Thoracic aorta (tissue), 2 donors: ENCODE measurements at places on chromosomes 7 and 10. TPM values are rescaled to one million over a fixed set of nuclear protein-coding genes. Genes with fewer than 3 reads are reported as not detected.

DNA sequence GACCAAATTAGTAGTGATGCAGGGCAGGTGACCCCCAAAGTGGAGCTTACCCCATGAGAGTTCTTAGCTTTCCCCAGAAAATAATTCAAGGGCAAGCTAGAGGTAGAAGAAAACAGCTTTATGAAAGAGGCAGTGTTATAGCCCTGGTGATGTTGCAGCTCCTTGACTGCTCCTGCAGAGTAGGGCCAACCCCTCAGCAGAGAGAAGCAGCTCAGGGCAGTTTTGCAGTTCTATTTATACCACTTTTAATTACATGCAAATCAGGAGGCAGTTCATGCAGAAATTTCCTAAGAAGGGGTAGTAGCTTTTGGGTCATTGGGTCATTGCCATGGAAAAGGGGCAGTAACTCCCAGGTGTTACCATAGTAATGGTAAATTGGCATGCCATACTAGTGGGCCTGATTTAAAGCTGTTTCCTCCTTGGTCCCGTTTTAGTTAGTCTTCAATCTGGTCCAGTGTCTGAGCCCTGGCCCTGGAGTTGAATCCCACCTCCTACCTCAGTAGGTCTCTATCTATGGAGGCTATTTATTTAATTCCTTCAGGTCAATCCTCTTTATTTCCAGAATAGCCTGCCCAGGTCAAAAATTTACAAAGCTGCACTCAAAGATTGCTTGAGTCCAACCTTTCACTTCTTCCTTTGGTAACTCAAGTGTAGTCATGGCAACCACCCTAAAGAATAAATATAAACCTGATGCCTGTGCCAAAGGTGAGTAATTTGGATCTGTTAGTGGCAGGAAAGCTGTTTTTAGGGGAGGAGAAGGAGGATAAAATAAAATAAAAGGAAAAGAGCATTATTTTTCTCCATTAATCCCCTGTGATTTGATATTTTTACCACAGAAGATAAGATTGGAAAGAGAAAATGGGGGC is 29.5 kb downstream of the PLXDC2 start:
- DNase-seq: no peak

GRCh38 chr10:101358706-101359300 is 4.8 kb downstream of the BTRC start:
- DNase-seq: no peak

- DNase-seq: no peak
Observed at GRCh38 chr7:3067193-3067592, 23.5 kb upstream of the CARD11 start.

DNA sequence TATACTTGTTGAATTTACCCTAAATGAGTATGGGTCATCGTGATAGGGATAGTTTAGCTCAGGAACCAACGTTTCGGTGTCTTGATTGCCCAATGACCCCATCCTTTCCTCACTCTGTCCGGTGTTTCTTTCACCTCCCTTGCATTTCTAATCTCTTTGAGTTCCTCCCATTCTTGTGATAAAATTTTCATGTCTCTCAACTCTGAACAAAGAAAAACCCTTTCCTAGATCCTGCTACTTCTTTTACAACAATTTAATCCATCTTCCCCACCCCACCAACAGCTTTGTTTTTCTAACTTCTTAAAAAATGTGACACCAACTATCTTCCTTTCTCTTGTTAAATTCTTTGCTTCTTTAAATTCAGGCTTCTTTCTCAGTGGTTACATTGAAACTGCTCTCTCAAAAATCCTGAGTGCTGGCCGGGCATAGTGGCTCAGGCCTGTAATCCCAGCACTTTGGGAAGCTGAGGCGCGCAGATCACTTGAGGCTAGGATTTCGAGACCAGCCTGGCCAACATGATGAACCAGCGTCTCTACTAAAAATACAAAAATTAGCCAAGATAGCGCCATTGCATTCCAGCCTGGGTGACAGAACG is 130.3 kb upstream of the MINDY3 start:
- DNase-seq: no peak

GRCh38 chr10:94617389-94617944 is 66.1 kb upstream of the CYP2C18 start:
- no peak for DNase-seq

GRCh38 chr7:47500103-47500563 is 81.8 kb downstream of the TNS3 start:
- no peak for DNase-seq

DNA sequence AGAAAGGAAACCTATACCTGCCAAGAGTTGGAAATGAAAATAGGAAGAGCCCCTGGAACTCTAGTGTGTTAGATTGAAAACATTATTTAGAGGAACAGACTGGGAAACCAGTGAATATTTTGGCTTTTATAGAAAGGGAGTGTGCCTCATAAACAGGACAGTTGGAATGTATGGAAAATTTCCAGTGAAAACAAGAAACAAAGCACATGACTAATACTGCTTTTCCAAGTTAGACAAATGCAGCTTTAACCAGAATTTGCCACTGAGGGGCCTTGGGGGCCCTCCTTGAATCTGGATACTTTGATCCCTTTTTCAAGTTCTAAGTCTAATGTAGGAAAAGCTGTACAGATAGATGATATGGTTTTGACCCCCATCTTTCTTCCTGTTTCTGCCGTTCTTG is 21.2 kb downstream of the ITGB8 start:
- no peak for DNase-seq

DNA sequence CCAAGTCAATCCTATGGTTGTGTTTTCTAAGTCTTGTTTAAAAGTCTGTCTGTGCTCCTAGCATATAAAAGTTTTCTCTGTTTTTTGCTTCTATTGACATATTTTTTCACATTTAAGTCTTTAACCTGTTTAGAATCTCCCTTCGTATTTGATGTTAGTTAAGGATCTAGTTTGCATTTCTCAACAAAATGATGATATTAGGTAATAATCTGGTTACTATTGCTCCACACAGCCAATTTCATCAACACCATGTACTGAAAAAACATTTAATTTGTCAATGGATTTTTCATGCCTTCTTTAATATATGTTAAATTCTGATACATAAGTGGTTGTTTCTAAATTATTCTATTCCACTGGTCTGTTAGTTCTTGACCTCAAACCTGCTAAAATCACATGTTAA is 17.5 kb upstream of the TSGA13 start:
- no peak for DNase-seq

GRCh38 chr7:77734659-77735421 is 38.6 kb downstream of the RSBN1L start:
- DNase-seq: no peak

DNA sequence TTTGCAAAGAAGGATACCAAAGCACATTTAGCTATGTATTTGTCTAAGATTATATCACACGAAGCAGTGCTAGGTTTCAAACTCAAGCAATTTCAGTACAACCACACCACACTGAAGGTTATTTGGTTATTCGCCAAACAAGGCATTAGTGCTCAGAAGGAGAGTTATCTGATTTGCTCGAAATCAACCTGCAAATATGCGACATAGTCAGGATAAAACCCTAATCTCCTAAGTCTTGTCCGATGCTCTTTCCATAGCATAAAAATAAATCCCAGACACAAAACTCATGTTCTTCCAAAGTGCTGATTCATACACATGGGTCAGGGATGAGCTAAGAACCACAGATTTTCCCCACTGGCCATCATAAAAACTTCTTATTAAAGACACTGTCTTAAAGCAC is 1288.0 kb upstream of the SORCS1 start:
- DNase-seq: no peak

DNA sequence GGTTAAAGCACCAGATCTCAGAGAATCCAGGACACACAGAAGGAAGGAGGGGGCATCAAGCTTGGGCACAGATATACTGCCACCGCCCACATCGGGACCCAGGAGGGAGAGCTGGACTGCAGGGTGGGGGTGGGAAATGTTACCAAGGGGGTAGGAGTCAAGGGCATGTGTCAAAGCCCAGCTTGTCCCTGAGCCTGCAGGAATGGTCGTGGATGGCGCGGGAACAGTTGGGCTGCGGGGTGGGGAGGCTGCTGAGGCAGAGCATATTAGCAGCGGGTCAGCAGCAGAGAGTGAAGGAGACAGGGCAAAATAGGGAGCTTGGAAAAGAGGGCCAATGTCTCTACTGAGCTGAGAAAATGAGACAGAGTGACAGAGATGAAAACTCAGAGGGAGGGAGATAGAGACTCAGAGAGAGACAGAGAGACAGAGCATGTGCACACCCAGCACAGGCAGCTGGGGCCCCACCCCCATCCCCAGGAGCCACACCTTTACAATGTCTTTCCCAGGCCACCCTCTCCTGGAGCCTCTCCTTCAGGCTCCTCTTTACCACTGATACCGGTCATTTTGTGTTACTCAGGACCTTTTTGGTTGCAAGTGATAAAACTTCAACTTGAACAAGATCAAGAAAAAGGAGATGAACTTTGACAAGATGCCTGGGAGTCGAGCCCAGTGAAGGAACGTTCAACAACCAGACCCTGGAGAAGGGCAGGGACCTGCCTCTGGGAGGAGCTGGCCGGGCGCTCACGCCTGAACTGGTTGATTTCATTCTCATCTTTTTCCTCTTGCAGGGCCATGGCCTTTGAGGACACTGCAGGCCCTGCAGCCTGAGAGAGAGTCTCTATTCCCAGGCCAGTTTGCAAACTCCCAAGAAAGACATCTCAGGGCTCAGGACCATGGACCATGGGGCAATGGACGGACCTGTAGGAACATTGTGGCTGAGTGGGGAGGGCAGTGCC is 50.0 kb downstream of the AOC1 start:
- DNase-seq: no peak

DNA sequence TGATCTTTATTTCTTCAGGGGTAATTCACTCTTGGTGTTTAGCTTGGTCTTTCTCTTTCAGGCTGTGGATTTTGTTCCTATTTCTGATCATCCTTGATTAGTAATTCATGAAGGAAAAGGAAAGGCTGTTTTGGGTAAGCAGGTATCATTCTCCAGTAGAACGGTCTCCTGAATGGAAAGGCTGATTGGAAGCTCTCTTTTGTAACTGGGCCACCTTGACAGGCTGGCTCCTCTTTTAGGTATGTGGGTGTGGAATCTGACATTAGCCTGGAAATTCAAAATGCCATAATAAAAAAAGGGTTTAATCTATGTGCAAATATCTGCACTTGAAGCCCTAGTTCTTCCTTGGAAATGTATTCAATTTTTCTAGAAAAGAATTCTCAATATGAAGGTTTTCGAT is 18.9 kb downstream of the TAS2R39 start:
- DNase-seq: no peak

GRCh38 chr7:42170724-42171123 is 66.3 kb downstream of the GLI3 start:
- DNase-seq: no peak

DNA sequence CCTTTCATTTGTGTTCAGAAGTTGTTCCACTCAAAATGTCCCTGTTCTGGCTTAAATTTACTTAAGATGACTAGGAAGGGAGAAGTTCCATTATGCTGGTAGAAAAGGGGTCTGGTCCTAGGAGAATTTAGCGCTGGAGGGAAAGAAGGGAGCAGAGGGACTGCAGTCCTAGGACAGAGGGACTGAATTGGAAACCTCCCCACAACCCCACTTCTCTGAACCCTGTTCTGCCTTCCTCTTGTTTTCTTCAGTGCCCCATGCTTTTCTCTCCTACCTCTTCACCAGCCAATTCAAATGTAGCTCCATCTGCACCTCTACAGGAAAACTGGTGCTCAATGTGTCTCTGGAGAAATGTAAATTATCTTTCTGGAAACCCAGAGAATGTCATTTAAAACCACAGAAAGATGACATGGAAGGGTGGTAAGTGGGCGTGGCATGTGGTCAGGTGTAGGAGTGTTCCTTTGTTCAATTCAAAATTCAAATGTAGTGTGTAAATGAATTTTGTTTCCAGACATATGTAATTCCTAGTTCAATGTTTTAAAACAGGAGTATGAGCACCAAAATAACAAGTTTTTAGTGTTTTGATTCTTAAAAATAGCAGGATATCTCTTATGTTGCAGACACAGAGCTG is 24.0 kb upstream of the RHOBTB1 start:
- DNase-seq: no peak

DNA sequence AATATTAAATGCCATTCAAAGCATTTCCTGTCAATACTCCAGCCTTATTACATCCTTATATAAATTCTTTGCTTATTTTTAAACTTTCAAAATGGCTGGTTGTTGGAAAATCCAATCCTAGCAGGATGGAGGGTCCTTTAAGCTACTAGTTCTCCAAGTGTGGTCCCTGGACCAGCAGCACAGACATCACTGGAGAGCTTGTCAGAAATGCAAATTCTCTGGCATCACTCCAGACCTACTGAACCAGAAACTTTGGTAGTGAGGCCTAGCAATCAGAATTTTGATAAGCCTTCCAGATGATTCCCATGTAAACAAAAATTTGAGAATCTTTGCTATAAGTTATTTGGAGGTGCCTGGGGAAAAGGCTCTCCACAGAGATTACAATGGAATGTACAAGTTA is 43.8 kb downstream of the CALCR start:
- DNase-seq: no peak

- DNase-seq: no peak
Observed at GRCh38 chr7:6365451-6365850, 82.3 kb downstream of the DAGLB start.

The TRRAP gene
- total RNA-seq: 44.8 TPM

The ACTR3C gene
- 0.14 TPM for total RNA-seq

The GJD4 gene
- not detected for total RNA-seq

The LGI1 gene
- 4.7 TPM for total RNA-seq

The LRIT1 gene
- total RNA-seq: not detected

The CALCR gene
- total RNA-seq: not detected

The GPC2 gene
- total RNA-seq: 5.0 TPM

The TAS2R4 gene
- total RNA-seq: 3.5 TPM

The SUGCT gene
- 15.2 TPM for total RNA-seq

The RAMP3 gene
- 76.5 TPM for total RNA-seq

The ELOVL3 gene
- total RNA-seq: not detected

The TMEM213 gene
- not detected for total RNA-seq

The FBXO24 gene
- not detected for total RNA-seq

The CDCA7L gene
- total RNA-seq: 13.9 TPM
